ENCODE measurements at places on chromosomes 5 and 9.

GRCh38 chr5:83827111-83827557 lies 106.5 kb upstream of the HAPLN1 start:
- DNase-seq: no peak

GRCh38 chr9:76314321-76314720 lies 79.9 kb downstream of the RFK start:
- DNase-seq: no peak

GRCh38 chr9:95777136-95777535 lies 98.4 kb upstream of the ERCC6L2 start:
- no peak for DNase-seq

- no peak for DNase-seq
Measured at GRCh38 chr9:133524146-133524545, 613 bp downstream of the MYMK start.

DNA sequence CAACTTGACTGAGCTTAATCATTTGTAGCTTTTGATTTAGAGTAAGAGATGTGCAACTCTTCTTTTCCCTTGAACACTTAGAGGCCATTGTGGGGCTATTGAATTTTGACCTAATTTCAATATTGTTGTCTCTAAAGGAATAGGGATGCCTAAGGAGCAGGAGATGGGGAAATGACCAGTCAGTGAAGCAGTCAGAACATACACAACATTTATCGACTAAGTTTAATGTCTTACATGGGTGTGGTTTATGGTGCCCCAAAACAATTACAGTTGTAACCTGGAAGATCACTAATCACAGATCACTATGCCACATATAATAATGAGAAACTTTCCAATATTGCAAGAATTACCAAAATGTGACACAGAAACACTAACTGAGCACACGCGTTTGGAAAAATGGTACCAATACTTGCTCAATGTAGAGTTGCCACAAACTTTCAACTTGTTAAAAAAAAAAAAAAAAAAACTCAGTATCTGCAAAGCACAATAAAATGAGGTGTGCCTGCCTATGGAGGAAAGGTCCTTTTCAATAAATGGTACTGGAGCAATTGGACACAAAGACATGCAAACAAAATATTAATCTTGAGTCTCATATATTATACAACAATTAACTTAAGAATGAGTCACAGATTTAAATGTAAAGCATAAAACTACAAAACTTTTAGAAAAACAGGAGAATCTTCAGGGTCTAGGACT lies 189.6 kb upstream of the RAD23B start:
- DNase-seq: no peak

- no peak for DNase-seq
Measured at GRCh38 chr9:132997591-132997990, 19.1 kb downstream of the GFI1B start.

DNA sequence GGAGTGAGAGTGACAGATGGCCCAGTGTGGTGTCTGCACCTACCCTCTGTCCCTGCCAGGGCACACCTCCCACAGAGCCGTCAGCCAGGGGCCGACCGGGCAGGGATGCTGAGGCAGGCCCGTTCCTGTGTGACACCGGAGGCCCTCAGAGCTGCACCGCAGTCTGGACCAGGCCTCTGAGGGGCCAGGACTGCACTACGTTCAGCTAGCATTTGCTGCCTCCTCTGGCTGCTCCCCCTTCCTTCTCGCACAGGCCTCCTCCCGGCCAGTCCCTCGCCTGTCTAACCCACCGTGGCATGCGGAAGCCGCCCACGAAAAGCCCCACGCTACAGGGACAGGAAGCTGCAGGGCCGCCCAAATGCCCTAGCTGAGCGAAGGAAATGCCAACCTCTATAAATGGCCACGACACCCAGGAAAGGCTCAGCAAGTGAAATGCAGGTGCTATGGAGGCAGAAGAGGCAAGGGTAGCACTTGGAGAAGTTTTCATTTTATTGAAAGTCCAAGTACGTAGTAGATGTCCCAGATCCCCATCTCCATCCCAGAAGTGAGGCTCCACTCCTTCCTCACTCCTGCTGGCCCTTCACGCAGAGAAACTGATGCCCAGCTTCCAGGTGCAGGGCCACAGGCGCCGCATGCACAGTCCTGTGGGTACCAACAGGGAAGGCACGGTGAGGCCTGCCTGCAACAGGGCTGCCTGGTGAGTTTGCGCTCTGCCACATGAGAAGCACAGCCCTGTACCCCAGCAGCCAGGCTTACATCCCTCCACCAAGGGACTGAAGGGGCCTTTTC lies 38.7 kb downstream of the MAPK9 start:
- DNase-seq: no peak

GRCh38 chr9:75200892-75201470 lies 112.7 kb downstream of the OSTF1 start:
- no peak for DNase-seq

- DNase-seq: no peak
Measured at GRCh38 chr5:71700803-71701202, 18.3 kb upstream of the CARTPT start.

- peak; percentile 44 for DNase-seq
Measured at GRCh38 chr9:107755246-107755645, 265.7 kb upstream of the KLF4 start.

GRCh38 chr5:78504704-78505677 lies 143.6 kb downstream of the LHFPL2 start:
- DNase-seq: no peak

- no peak for DNase-seq
Measured at GRCh38 chr5:97046270-97046982, 96.0 kb downstream of the LIX1 start.

All from CD4-positive, alpha-beta T cell treated with Interferon gamma for 1 hour (primary cell).